ENCODE measurements at places on chromosomes 6 and 20. TPM values are rescaled to one million over a fixed set of nuclear protein-coding genes. Genes with fewer than 3 reads are reported as not detected.

DNA sequence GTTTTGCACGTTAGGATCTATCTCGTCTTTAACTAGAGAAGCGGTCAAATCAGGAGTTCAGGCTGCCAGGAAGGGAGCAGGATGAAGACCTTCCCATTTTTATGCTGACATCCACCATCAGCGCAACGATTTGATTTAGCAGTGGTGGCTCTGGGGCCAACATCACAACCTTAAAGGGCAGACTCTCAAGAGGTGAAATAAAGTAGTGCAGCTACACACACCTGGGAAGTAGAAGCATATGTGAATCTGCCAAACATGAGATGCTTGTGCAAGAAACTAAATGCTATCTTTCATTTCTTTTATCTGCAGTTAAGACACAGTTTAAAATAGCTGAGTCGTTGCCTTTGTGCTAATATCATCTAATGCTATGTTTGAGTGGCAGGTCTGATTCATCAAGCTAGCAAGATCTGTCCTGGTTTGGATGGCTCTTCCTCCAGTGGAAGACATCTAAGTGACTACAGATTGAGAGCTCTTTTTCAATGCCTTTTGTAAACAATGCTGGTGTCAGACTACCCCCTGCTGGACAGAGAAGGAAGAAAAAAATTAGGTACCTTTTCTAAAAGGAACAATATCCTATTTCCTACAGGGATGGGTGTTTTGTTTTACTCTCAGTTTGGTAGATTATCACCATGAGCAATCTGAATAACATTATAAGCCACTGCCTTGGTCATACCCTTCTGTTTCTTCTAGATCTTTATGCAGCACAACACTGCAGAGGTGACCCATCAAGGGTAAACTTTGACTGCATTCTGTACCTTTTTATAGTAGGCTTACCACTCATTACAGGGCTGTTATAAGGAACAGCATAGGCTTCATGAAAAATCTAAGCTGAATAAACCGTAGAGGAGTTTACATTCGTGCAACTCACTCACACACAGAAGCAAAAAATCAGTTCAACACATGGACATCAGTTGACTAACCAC lies 171.6 kb upstream of the FBXL4 start:
- H3K36me3 ChIP-seq, result no peaks in the 10 kb centered on the region
- H3K27me3 ChIP-seq, result peaks cover 2% of the 10 kb centered on the region
- no peak overlapping the region for H3K27ac ChIP-seq

DNA sequence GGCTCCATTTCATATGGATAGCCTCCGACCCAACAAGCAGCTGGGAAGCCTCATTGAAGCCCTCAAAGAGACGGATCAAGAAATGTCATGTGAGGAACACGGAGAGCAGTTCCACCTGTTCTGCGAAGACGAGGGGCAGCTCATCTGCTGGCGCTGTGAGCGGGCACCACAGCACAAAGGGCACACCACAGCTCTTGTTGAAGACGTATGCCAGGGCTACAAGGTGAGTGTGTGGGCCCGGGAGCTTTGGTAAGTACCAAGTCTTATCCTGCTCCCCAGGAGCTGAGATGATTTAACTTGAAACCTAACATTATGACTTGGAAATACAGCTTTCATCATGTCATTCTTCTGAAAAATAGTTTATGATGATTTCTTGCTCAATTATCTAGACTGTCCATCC lies 4.1 kb downstream of the TRIM38 start:
- peaks cover 86% of the 10 kb centered on the region for H3K4me1 ChIP-seq
- peak overlapping the region; percentile 78 for H3K4me3 ChIP-seq
- peaks cover 63% of the 10 kb centered on the region for H3K36me3 ChIP-seq
- no peak for DNase-seq

DNA sequence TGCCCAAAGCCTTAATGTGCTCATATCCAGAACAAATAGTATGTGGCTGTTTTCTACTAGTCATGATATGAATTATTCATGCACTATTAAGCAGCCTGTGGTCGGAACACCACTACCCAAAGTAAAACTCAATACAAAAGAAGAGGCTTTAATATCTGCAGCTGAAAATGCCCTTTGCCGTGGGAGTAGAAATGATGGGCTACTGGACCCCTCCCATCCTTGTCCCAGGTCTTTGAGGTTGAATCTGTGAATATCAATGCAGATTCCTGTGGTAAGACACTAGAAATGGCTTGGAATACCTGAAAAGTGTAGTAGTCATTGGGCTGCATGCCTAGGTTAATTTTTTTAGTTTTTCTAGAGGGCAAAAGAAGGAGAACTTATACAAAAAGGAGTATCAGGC lies 303.7 kb downstream of the TBC1D7 start:
- DNase-seq, result no peak
- H3K36me3 ChIP-seq, result no peaks in the 10 kb centered on the region
- peaks cover 18% of the 10 kb centered on the region for H3K27me3 ChIP-seq
- no peak overlapping the region for H3K4me3 ChIP-seq
- H3K27ac ChIP-seq, result no peak overlapping the region
- no peaks in the 10 kb centered on the region for H3K4me1 ChIP-seq

GRCh38 chr20:44026647-44027342 lies 112.1 kb downstream of the TOX2 start:
- peaks cover 9% of the 10 kb centered on the region for H3K36me3 ChIP-seq
- H3K4me1 ChIP-seq, result peaks cover 45% of the 10 kb centered on the region
- peaks cover 41% of the 10 kb centered on the region for H3K27me3 ChIP-seq
- DNase-seq, result no peak
- H3K27ac ChIP-seq, result no peak overlapping the region

DNA sequence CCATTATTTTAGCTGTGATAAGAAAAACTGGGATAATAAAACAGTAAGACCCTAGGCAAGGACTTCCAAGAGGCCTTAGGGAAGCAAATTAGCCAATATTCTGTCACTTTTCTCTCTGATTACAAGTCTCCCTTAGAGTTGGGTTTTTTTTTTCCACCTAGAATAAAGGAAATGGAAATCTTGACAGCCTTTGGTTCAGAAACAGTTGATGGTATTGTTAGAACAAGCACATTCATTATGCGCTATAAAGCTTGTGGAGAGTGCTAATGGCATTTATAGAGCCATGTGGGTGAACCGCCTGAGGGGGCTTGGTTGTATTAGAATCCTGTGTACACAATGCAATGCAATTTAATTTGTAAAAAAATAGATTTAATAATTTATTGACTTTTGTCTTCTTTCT lies 88.9 kb upstream of the OGFRL1 start:
- no peak overlapping the region for H3K27ac ChIP-seq
- H3K36me3 ChIP-seq, result no peaks in the 10 kb centered on the region
- H3K4me1 ChIP-seq, result no peaks in the 10 kb centered on the region
- H3K4me3 ChIP-seq, result no peak overlapping the region

GRCh38 chr6:79911992-79912391 lies 35.4 kb downstream of the ELOVL4 start:
- peaks cover 15% of the 10 kb centered on the region for H3K27me3 ChIP-seq
- no peak overlapping the region for H3K4me3 ChIP-seq
- DNase-seq, result no peak
- peaks cover 9% of the 10 kb centered on the region for H3K4me1 ChIP-seq
- no peaks in the 10 kb centered on the region for H3K36me3 ChIP-seq
- no peak overlapping the region for H3K27ac ChIP-seq

Gene C6orf163
- 1.6 TPM for total RNA-seq

Measured in activated T-helper 1 cell treated with anti-CD3 and anti-CD28 coated beads, Interleukin-12 subunit alpha, Interleukin-12 subunit beta, Interleukin-2, Interleukin-4 antibody, amounts not matched to agents 30 ng/mL and 10 ng/mL and 1 ng/mL, durations not matched to agents 14 hours and 24 hours and 36 hours (primary cell).